ENCODE measurements at places on chromosomes 5 and 9.
A peak's percentile ranks its signal among the peaks of the same experiment; 100 is the strongest.

DNA sequence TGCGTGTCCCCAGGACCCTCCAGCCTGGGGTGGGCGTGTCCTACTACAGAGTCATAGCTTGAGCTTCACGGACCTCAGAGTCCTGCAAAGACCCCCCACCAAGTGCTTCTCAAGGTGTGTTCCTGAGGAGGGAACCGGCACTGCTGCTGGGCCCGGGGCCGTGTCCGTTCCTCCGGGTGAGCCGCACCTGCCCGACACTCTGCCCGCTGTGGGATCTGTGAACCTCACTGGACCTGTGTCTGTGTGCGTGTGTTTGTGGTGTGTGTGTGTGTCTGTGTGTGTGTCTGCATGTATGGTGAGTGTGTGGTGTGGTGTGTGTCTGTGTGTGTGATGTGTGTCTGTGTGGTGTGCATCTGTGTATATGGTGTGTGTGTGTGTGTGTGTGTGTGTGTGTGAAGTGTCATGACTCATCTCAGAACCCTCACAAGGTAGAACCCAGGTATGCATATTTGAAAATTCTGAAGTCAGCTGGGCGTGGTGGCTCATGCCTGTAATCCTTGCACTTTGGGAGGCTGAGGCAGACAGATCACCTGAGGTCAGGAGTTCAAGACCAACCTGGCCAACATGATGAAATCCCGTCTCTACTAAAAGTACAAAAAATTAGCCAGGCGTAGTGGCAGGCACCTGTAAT, 40.9 kb upstream of the RXRA start:
- DNase-seq, result no peak

DNA sequence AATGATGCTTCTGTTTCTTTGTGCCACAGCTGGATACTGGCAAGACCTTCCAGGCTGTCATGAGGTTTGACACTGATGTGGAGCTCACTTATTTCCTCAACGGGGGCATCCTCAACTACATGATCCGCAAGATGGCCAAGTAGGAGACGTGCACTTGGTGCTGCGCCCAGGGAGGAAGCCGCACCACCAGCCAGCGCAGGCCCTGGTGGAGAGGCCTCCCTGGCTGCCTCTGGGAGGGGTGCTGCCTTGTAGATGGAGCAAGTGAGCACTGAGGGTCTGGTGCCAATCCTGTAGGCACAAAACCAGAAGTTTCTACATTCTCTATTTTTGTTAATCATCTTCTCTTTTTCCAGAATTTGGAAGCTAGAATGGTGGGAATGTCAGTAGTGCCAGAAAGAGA, 65.5 kb downstream of the ACO1 start:
- no peak for DNase-seq

- DNase-seq, result no peak
Observed at GRCh38 chr5:172200476-172200875, 6.5 kb downstream of the EFCAB9 start.

DNA sequence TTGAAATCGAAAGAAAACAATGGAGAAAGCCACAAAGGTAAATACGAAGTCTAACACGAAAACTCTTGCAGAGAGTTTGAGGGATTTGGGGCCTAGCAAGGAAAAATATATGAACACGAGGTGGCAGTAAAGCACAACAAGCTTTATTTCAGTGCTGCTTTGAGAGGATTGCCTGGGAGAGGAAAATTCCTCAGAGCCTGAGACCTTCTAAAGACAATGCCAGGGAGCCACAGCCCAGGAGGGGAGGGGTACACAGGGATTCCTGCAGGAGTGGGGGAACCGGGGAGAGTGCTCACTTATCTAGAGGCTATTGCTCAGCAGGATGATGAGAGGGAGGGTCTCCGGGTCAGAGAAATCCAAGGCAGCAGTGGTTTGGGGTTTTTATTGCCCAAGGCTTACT, 134.9 kb upstream of the ADCY2 start:
- no peak for DNase-seq

- no peak for DNase-seq
Observed at GRCh38 chr9:90916147-90916734, 114.6 kb downstream of the SYK start.

- DNase-seq, result no peak
Observed at GRCh38 chr9:89426384-89426961, 71.4 kb downstream of the SEMA4D start.

DNA sequence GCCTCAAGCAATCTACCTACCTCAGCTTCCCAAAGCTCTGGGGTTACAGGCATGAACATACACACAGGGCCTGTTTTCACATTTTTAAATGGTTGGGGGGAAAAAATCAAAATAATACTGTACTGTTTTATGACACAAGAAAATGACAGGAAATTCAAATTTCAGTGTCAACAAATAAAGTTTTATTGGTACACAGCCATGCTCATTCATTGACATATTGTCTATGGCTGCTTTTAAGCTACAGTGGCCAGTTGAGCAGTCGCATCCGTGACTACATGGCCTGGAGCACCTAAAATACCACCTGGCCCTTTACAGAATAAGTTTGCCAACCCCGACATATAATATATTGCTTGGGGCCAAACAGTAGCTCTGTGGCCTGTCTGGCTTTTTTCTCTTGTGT, 56.4 kb upstream of the GGTA1 start:
- no peak for DNase-seq

GRCh38 chr5:172903790-172904189, 55.4 kb upstream of the RPL26L1 start:
- DNase-seq, result peak; percentile 80

DNA sequence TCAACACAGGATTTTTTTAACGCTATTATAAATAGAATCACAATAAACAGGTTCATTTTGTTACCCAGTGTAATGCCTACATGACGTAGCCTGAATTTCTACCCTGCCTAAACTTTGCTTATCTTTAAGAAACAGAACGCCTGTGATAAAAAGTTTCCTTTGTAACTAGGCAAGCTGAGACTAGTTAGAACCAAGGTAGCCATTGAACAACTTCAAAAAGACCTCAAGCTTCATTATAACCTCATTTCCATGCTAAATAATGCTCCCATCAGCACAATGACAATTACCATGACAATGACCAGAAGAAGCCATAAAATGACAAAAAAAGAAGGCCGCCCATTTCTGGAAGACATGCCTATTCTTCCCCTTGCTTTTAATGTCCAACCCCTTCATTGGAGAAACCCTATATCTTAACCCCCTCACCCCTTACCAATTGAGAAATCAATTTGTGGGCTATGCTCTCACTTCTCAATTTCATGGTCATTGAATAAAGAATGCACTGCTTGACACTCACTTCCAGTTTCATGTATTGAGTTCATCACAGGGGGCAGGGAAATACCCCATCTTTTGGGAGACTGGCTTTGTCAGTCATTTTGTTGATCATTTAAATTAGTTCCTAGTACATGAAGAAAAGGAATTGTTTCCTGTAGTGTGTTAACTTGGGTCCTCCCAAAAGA, 276.8 kb downstream of the MCTP1 start:
- no peak for DNase-seq

DNA sequence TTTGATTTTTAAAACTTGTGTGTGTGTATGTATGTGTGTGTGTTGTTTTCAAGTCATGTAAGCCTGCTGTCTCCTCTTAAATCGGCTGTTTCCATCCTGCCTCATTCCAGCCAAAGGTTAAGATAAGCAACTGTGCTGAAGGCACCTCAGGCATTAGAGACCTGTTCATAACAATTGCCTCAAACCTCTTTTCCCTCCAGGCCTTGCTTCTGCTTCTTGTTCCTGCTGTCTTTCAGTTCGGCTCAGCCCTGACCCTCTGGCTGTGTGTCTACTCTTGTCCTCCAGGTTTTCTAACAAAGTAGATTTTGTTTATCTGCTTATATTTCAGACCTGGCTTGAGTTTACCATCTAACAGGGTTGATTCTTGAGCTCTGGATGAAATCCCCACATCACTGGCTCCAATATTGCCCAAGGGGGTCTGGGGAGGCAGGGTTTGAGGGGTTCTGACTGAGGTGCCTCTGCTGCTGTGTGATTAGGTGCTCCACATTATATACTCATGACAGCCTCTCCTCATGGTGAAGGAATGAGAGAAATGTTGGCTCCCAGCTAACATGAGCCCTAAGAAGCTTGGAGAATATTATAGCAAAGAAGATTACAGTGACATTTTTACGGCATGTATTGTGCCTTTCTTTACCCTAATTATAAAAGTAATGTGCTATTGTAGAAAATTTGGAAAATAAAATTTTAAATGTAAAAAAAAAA, 229.7 kb upstream of the PIK3R1 start:
- no peak for DNase-seq

DNA sequence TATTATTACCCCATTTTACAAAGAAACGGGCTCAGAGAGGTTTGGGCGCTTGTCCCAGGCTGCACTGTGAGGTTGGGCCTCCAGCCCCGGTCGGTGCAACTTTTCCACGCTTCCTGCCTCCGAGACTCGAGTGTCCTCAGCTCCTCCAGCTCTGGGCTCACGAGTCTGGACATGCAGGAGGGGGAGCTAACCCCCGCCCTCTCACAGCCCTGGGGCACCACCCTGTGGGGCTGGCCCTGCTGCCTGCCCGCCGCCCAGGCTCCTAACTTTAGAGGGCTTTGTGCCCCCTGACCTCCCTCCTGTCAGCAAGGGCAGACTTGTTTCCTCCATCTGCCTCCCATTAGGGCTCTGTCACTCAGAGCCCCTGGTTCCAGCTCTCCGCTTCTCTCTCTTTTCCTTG, 4.3 kb upstream of the ASB6 start:
- DNase-seq, result no peak

DNA sequence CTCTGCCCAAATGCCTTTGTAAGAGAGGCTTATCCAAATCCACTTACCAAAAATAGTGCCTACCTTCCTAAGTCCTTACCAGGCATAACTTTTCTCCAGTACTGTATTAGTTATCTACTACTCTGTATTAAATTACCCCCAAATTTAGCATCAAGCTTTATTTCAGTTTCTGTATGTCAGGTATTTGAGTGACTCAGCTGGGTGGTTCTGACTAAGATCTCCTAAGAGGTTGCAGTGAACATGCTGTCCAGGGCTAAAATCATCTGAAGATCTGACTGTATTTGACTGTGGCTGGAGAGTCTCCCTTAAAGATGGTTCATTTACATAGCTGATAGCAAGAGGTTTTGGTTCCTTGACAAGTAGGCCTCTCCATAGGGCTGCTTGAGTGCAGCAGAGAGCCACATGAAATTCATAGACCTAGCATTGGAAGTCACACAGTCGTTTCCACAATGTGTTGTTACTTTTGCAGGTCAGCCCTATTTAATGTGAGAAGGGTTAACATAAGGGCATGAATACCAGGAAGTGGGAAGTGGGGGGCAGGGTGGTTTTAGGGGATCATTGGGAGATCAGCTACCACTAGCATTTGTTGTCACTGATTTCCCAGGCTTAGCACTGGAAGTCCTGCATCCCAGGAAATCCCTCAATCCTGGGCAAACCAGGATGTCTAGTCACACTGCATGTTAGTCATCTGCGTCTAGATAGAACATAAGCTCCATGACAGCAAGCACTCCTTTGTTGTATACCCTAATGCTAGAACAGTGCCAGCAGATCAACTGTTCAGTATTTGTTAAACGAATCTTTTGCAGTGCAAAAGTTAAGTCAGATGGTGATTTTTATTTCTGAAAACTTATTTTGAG, 2.0 kb upstream of the ZNF622 start:
- DNase-seq, result peak; percentile 59

DNA sequence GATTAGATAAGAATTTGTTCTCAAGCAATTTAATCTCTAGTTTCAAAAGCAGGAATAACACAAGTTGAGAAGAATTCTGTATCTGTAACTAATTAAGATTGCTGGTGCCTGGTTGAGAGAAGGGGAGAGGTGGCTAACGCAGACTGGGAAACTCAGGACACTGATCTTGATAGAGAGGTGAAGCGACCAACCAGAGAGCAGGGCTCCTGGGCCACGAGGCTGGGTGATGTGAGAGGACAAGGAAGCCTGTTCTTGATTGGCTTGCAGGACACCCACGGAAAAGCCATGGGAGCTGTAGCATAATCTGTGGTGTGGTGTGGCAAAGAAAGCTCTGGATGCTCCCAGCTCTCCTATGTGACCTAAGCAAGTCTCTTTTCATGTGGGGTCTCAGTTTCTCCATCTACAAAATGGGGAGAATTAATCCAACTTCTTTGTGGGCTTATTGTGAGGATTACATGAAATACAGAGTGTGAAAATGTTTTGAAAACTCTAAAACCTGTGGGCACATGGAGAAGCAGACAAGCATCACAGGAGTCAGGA, 594.1 kb upstream of the BRINP1 start:
- DNase-seq, result peak; percentile 70

DNA sequence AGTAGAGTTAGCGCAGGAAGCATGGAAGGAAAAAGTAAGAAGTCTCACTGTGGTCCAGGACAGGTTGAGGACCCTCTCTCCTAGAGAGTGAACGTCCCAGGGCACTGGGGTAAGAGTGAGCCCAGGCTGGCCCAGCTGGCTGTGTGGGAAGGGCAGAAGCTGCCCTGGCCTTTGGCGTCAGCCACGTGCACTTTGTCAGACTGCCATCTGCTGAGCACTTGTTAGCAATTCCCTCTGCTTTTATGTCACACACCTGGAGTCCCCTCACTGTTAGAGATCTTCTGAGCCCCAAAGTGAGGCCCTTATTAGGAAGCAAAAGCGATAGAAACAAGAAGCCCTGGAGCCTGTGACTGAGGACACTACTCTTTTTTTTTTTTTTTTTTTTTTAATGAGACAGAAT, 79.1 kb downstream of the UGCG start:
- DNase-seq, result no peak

- no peak for DNase-seq
Observed at GRCh38 chr5:79225441-79225840, 10.5 kb upstream of the JMY start.

DNA sequence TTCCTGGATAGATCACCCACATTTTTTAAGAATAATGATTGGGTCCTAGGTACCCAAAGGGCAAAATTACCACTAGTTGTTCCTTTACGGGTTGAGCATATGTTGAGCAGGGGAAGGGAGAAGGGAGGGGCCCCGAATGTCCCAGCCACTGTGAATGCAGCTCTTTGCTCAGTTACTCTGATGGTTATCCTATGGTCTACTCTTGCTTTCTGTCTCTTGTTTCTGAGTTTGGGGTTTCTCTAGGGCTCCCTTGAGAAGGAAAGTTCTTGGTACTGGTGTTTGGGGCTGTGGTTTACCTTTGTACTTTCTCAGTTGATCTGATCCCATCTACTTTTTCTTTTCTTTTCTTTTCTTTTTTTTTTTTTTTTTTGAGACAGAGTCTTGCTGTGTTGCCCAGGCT, 55.6 kb downstream of the ALG2 start:
- no peak for DNase-seq
